ENCODE measurements at places on chromosomes 5 and 9.
A peak's percentile ranks its signal among the peaks of the same experiment; 100 is the strongest.

- peaks cover 34% of the 10 kb centered on the region for H3K4me1 ChIP-seq
- no peak for DNase-seq
- no peak overlapping the region for H3K4me3 ChIP-seq
- no peaks in the 10 kb centered on the region for H3K36me3 ChIP-seq
- no peak overlapping the region for H3K27ac ChIP-seq
- no peaks in the 10 kb centered on the region for H3K27me3 ChIP-seq
Measured at GRCh38 chr9:131405428-131405827, 11.5 kb downstream of the PRRC2B start.

DNA sequence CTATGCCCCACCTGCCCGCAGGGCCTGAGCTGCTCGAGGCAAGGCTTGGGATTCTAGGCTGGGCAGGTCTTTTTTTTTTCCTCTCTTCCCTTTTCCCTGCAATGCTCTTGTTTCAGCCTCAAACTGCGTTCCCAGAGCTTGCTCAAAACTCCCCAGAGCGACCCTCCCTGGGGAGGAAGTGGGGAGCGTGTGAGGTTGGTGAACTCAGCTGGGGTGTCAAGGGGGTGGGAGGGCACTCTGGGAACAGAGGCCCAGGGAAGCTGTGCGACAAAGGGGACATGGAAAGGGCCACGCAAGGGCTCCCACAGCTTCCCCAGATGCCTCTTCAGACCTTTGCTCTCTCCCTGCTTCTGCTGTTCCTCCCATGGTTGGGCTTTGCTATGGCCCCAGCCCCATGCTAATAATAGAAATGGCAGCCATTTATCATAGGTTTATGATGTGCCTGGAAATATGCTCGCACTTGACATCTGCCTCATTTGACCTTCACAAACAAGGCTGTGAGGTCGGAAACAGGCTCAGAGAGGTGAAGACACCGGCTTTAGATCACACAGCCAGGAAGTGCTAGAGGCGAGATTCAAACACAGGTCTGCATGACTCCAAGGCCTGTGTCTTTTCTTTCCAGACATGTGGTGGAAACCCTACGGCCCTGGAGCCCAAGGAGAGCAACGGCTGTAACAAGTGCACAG, 40.9 kb upstream of the IL17B start:
- H3K4me3 ChIP-seq: no peak overlapping the region
- no peak for DNase-seq
- H3K27ac ChIP-seq: peak overlapping the region; percentile 74
- no peaks in the 10 kb centered on the region for H3K27me3 ChIP-seq

GRCh38 chr9:95793924-95794828, 81.3 kb upstream of the ERCC6L2 start:
- no peaks in the 10 kb centered on the region for H3K27me3 ChIP-seq
- no peaks in the 10 kb centered on the region for H3K4me1 ChIP-seq
- H3K4me3 ChIP-seq: no peak overlapping the region
- no peak for DNase-seq

- H3K4me1 ChIP-seq: no peaks in the 10 kb centered on the region
- no peak for DNase-seq
- H3K36me3 ChIP-seq: no peaks in the 10 kb centered on the region
- no peaks in the 10 kb centered on the region for H3K27me3 ChIP-seq
Measured at GRCh38 chr9:133944746-133945135, 47.4 kb downstream of the VAV2 start.

DNA sequence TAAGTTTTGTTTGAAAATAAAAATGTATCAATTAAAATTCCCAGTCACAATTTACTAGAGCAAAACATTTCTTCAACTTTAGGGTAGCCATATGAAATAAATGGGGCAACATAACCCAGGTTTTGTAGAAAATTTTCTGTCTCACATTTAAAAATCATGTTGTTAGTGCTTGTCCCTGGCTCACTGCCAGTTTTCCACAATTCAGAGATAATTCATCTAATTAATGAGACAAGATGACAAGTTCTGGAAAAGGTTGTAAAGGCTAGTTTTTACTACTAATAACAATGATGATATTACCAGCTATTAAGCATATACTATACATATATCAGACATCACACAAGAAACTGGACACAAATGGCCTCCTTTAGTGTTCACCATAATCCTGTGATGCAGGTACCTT, 45.9 kb downstream of the MEGF9 start:
- H3K4me1 ChIP-seq: no peaks in the 10 kb centered on the region
- H3K27ac ChIP-seq: no peak overlapping the region
- H3K27me3 ChIP-seq: no peaks in the 10 kb centered on the region
- H3K36me3 ChIP-seq: no peaks in the 10 kb centered on the region
- no peak overlapping the region for H3K4me3 ChIP-seq
- DNase-seq: no peak
